ENCODE measurements at places on chromosomes 7 and 10.

GRCh38 chr7:148615085-148615730 is 24.6 kb downstream of the C7orf33 start:
- DNase-seq, result no peak

GRCh38 chr10:86871563-86872183 is 85.7 kb downstream of the MMRN2 start:
- DNase-seq, result no peak

- no peak for DNase-seq
Measured at GRCh38 chr10:34244756-34245484, 570.2 kb downstream of the PARD3 start.

DNA sequence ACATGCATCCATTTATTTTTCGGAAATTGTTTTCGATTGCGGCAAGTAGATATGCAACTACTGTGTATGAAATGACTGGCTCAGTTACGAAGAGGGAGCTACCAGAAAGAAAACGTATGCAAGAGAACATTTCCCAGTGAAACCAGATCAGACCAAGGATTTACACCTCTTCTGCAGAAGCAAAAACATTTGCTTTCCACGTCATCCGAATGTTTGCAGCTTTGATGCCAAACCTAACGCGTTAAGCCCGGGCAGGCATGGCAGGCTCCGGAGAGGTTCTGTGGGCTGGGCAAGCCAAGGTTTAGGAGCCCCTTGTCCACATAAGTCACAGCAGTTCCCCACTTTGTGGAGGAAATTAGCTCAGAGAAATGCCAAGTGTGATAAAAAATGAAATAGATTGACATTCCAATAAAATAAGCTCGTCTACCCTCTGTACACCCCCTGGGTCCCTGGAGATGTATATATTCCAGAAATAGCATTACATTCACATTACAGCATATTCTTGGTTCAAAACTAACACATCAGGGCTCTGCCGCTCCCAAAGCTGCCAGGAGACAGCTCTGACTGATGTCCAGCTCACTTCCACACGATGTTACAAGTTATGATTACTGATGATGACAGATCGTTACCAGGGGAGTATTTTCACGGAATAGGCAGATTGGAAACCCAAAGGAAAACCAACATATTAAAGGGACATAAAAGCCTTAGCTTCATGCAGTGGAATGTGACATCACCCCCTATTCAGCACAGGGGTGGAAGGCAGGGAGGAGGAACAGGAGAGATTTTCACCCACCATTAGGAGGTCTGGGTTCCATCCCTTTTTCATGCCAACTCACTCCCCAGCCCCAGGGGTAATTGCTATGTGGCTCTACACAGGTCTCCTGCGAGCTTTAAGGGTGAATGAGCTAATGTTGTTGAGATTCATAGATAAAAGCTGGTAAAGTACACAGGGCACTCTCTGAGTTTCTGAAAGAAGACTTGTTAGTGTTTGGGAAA is 81.5 kb downstream of the LYZL1 start:
- no peak for DNase-seq

DNA sequence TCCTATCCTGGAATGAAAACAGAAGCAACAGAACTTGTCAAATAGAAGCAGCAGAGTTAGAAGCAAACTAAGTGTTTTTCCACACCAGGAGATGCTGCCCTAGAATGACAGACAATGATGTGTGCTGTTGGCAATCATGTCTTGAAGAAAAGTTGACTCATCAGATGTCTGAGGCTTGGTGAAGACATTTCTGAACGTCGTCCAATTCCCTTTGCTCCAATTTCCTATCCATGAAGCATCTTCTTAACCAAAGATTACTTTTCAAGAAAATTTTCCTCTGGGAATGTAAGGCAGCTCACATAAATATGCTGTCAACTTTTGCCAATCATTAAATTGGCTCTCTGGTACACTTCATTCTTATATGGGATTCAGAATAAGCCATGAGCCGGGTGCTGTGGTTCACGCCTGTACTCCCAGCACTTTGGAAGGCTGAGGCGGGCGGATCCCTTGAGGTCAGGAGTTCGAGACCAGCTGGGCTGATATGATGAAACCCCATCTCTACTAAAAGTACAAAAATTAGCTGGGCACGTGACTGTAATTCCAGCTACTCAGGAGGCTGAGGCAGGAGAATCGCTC is 34.6 kb downstream of the MALSU1 start:
- no peak for DNase-seq

- DNase-seq, result no peak
Measured at GRCh38 chr7:128217030-128217805, 23.9 kb upstream of the LEP start.

DNA sequence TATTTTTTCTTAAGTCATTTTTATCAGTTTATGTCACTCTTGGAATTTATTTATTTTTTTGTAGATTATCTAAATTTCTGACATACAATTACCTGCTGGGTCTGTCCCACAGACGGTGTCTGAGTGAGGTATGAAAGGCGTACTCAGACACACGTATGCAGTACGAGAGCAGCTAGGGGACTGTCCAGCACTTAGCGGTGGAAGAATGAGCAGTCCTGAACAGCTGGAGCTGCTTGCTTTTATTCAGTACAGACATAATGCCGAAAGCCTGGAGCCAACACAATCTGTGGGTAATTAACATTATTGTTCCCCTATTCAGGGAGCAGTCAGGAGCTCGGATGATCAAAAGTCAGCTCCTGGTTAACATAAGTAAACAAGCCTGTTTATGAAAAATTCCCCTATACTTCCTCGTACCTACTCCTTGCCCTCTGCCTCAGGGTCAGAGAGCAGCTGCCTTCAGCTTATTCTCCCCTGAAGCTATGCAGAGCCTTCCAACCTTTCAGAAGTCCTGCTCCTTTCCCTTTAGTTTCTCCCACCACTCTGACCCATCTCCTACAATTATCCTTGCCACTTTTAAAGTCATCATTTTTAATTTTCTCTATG is 488.0 kb upstream of the POM121L12 start:
- DNase-seq, result no peak

GRCh38 chr10:44039599-44039998 is 345.3 kb downstream of the CXCL12 start:
- DNase-seq, result no peak

- peak; percentile 72 for DNase-seq
Measured at GRCh38 chr10:102408728-102409603, 9.6 kb downstream of the PSD start.

GRCh38 chr7:87413951-87414793 is 61.3 kb downstream of the ABCB4 start:
- no peak for DNase-seq

DNA sequence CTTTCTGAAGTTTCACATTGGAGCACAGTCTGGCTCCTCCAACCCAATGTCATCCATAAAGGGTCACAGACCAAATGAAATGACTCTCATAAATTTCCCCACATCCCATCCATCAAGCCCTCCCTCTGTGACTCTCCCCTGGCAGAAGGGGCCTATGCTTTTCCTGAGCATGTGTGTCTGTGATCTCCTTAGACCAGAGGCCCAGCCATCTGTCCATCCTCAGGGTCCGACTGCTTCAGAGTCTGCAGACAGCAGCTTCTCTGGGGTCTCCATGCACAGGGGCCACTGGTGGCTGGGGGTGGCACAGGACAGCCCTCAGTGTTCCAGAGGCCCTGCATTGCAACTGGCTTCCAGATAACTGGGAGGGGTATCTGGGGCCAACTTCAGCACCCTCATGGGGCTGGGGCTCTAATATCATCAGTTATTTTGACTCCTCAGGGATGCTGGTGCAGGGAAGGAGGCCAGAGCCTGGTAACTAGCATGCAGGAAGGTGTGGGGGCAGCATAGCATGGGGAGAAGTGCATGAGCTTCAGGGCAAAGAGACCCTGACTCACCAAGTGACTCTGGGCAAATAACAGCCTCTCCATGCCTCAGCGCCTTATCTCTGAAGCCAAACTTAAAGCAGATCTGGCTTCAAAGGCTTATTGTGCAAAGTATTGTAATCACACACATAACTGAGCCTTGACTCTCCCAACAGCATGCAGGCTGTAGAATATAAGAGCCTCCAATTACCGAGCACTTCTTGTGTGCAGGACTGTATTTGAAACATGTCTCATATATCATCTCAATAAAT is 266.9 kb downstream of the GRID1 start:
- DNase-seq, result no peak

GRCh38 chr10:125765835-125766234 is 9.8 kb downstream of the MMP21 start:
- no peak for DNase-seq

DNA sequence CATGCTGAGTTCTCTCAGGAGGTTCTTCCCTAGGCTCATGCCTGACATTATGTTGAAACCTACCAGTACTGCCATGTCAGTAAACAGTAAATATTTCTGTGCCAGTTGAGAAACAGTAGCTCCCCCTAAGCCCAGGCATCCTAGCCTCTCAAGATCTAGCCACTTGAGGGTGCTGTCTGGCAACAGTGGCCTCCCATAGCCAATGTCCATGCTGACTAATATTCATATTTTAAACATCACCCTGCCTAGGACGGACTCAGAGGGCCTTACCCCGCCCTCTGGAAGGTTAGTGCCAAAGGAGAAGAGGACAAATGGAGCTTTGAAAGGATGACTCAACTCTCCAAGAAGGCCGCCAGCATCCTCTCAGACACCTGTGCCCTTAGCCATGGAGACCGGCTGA is 7.7 kb downstream of the ACSM6 start:
- no peak for DNase-seq

GRCh38 chr7:136326045-136326609 is 349.0 kb upstream of the MTPN start:
- DNase-seq, result no peak

DNA sequence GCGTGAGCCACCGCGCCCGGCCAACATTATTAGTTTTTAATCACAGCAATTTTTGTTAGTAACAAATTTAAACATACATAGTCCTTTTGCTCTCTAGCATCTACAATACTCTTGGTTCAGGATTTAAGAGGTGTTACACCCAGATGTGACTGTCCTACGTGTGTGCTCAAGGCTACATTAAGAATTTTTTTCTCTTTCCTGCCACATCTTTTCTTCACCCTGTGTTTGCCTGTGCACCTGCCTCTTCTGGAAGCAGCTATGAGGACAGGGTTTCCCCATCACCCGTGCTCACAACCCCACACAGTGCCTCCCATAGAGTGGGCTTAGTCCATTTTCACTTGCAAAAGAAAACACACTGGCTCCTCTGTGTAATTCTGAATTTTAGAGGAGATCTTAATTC is 186.7 kb upstream of the KLF6 start:
- DNase-seq, result no peak

GRCh38 chr7:146528581-146528980 is 412.0 kb downstream of the CNTNAP2 start:
- no peak for DNase-seq

GRCh38 chr7:34096198-34096651 is 190.9 kb downstream of the BMPER start:
- DNase-seq, result no peak
